ENCODE measurements at places on chromosomes 13 and 19.

- DNase-seq, result no peak
These were observed 615.0 kb downstream of the FGF9 start for GRCh38 chr13:22285867-22286266.

GRCh38 chr13:47890146-47890814, 110.8 kb downstream of the SUCLA2 start:
- DNase-seq, result no peak

GRCh38 chr13:59519819-59520218, 643.9 kb downstream of the DIAPH3 start:
- DNase-seq, result no peak

DNA sequence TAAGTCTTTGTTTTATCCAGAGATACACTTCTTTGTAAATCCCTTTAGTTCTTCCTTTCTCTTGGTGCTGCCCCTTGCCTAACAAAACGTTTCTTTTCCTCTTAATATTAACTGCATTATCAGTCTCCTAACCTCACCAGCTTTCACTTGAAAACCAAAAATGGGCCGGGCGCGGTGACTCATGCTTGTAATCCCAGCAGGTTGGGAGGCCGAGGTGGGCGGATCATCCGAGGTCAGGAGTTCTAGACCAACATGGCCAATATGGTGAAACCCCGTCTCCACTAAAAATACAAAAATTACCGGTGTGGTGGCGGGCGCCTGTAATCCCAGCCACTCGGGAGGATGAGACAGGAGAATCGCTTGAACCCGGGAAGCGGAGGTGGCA, 329.8 kb upstream of the MIR17HG start:
- no peak for DNase-seq

DNA sequence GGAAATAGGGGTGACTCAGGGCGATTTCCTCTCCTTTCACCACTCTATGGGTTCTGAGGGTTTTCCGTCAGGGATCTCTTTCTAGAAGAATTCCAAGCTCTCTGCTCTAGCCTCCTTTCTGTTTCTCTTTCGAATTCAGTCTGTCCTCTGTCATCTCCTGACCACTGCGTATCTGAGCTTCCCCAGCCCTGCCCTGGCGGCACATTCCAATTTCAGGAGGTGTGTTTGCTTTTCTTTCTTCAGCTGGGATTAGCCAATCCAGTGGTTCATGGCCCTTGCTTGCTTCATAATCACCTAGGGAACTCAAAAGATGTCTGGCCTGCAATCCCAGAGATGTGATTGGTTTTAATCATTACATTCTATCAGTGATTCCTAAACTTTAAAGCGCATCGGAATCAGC, 9.4 kb downstream of the IFNL2 start:
- DNase-seq, result no peak

GRCh38 chr13:68030152-68030809, 800.1 kb upstream of the PCDH9 start:
- DNase-seq, result no peak

DNA sequence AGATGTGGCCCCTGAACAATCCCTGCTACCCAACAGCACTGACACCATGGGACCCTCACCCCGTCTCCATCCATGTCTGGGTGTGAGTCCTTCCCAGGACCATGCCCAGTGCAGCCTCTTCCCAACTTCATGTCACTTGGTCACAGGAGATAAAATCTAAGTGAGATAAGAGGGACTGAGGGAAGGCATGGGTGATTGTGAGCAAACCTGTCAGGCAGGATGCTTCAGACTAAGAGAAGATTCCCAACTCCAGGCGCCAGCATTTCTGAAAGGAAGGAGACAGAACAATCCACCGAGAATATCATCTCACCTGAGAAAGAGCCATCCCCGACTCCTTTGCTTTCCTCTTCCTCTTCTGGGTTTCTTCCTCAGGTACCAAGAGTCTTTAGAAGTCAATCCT, 7.5 kb downstream of the ZNF320 start:
- no peak for DNase-seq

DNA sequence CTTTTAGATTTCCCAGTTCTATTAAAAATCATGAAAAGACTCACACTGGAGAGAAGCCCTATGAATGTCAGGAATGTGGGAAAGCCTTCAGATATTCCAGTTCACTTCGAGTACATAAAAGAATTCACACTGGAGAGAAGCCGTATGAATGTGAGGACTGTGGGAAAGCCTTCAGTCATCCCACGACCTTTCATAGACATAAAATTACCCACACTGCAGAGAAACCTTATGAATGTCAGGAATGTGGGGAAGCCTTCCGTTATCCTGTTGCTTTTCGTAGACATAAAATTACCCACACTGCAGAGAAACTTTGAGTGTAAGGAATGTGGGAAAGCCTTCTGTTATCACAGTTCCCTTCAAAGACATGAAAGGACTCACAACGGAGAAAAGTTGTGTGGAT, 55.2 kb downstream of the ZNF627 start:
- DNase-seq, result no peak

DNA sequence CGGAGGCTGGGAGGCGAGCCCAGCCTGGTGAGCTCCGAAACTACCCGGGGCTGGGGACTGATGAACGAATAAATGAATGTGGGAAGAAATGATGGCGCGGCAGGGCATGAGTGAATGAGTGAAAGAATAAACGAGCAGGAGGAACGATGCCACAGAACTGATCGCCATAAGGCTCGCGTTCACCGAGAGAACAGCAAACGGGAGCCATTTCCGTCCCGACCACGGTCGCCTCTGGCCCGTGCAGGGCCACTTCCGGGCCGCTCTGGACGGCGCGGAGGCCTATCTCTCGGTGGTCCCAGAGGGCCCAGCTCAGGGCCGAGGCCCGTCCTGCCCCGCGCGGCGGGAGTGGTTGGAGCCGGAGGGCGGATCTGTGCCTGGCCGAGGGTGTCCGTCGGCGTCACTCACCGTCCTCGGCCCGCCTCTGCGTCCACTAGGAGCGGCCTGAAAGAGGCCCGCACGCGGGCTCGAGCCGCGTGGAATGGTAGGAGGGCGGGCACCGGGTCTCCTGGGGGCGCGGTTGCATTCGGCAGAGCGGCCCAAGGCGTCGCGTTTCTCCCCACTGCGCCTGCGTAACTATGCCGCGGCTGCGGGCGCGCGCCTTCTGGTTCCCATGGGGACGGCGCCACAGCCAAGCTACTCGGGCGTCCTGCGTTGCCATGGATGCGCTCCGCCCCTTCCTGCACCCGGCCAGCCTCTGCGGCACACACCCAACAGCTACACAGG, at the start of gene ZNF497:
Gene ZNF497 (minus strand): TSS at position 480 of the 723 bp plus-strand sequence. CDS start 5,116 bp downstream, outside the sequence.
- DNase-seq, result peak; percentile 94

GRCh38 chr13:48496271-48497161, 36.4 kb downstream of the RCBTB2 start:
- no peak for DNase-seq

GRCh38 chr13:37158481-37158880, 53.0 kb upstream of the CSNK1A1L start:
- DNase-seq, result no peak

- no peak for DNase-seq
These were observed 288.3 kb downstream of the KCTD12 start for GRCh38 chr13:76597868-76598267.

DNA sequence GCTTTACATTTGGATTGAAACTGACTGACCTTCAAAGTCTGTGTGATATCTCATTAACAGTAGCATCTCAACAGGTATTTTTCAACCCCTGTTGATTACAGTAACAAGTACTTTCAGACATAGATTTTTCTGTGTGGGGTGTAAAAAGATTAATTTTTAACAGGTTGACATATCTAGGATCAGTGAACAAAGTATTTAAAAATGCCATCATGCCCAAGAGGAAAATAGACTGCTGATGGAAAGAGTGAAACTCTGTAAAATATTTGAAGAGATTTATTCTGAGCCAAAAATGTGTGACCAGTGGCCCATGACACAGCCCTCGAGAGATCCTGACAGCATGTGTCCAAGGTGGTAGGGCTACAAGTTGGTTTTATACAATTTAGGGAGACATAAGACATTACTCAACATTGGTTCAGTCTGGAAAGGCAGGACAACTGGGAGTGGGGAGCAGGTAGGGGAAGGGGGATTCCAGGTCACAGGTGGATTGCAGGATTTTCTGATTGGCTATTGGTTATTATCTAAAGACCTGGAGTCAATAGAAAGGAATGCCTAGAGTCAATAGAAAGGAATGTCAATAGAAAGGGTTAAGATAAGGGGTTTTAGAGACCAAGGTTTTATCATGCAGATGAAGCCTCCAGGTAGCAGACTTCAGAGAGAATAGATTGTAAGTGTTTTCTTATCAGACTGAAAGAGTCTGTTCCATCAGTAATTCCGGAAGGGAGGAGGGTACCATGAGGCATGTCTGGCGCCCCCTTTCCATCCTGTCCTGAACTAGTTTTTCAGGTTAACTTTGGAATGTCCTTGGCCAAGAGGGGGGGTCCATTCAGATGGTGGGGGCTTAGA, 29.1 kb downstream of the TNFRSF19 start:
- DNase-seq, result no peak

All from T-helper 2 cell (primary cell).